ENCODE measurements at places on chromosomes 2 and 18. TPM values are rescaled to one million over a fixed set of nuclear protein-coding genes. Genes with fewer than 3 reads are reported as not detected.

DNA sequence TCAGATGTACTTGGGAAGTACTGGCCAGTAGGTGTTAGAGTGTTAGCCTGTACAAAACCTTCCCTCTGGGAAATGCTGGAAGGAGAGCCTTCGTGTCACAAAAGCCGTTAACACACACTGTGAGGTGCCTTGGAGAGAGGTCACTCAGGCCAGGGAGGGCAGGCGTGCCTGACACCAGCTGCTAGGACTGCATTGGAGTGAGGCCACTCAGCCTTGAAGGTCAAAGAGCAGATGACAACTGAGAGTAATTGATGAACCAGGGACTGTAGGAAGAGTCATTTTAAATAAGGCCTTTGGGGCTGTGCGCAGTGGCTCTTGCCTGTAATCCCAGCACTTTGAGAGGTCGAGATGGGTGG lies 45.4 kb downstream of the ASAP2 start:
- no peak for DNase-seq

DNA sequence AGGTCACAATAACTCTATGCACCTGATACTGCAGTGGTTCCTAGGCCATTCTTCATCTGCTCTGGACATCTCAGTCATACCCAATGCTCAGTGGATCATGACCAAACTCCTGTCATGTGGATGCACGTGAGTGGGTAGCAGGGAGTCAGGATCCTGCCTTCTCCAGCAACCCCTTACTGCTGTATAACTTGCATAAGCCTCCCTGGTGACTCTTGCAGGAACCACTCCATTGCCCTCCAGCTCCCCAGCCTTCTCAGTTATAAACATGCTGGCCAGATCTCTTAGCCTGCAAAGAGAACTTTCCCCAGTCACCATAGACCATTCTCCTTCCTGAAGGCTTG lies 98.6 kb upstream of the ZNF397 start:
- DNase-seq = no peak

DNA sequence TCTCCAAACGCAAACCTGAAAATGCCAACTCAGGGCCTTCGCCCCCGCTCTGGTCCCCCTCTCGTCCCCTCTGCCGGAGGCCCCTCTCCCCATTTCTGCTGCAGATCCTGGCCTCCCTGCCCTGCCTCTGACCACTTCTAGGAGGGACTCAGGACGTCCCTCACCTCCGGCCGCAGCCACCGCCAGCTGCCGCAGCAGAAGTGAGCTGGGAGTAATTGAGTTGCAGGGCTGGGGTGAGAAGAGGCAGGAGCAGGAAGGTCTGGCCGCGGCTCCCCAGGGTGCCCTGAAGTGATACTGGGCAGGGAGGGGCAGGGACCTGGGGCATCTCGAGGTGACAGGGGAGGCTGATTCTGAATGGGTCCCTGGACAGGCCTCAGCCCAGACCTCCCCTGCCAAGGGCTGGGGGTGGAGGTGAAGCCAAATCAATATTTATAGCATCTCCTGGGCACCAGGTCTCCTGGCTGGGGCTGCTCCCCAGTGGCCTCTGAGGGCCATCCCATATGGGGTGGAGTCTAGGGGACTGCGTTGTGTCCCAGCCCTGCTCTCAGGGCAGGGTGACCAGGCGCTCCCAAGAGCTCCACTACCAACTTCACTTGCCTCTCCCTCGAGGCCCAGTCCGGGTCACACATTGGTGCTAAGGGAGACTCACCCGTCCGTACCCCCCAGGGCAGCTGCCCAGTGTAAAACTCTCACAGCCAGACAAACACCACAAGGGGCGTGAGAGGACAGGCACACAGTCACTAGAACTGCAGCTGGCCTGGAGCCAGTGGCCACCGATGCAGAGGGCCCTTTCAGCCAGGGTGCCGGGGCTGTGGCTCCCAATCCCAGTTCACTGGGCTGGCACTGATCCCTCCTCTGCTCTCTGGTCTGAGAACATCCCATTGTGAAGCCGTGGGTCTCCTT lies 33.0 kb downstream of the KCNIP3 start:
- DNase-seq = no peak

DNA sequence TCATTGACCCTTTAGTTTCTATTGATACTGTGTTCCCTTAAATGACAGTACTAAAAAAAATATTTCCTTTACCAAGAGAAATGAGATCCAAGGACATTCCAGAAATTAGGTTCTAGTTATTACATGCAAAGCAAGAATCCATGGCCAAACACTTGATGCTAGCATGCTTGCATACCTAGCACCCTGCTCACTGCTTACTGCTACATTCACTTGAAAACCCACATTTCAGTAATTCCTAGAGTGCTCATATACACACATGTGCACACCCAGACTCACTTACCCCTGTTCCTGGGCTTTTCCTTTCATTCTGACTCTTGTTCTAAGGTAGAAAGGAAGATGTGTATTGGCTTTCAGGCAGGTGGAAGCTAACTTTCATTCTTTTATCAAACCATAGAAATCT lies 395.9 kb downstream of the THSD7B start:
- no peak for DNase-seq

GRCh38 chr18:36314754-36315153 lies 17.2 kb downstream of the FHOD3 start:
- no peak for DNase-seq

DNA sequence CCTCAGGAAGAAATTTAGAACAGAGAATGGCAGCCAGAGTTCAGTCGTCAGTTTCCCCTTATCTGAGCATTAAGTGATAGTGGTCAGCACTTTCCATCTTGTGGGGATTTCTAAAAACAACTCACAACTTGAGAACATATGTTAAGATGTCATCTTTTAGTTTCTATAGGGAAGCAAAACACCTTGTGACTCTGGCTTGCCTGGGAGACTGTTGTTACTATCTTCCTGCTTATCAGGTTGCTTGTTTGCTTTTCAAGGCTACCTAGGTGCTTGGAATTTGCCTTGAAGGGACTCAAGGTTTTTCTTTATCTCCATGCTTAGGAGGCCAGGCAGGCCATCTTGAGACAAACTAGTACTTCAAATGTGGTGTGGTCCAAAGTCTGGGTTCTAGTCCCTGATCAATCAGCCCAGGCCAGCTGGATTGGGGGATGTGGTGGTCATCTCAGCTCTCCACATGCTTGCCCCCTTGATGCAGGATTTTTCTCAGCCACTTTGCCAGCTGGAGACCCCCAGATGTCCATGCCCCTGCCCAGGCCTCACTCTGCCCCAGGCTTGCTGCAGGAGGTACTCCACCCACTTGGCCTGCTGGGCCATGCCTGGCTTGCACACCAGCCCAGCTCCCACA lies 125.9 kb downstream of the LYPD1 start:
- DNase-seq = no peak

The SMYD1 gene
- not detected for total RNA-seq

DNA sequence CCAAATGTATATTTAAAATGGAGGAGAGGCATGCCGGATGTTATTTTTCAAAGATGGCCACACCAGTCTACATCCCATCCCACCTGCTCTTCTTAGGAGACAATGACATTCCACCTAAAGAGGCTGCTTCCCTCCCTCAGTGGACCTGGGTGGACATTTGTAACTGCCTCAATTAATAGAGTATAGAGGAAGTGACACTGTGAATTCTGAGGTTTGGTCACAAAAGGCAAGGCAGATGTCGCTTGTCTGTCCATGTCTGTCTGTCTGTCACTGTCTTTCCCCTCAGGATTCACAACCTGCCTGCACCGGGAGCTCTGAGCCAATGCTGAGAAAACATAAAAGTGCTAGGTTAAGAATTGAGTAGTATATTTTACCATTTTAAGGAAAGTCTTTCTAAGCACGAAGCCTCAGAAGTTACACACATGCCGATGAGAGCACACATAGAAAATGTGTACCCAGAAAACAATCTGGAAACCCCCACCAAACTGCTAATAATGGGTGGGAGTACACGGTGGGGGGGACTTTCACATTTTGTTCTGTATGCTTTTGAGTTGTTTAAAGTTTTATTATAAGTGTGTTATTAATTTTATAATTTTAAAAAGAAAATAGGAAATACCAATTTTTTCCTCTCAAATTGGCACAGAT lies 21.0 kb downstream of the MIB1 start:
- no peak for DNase-seq

The TXNL1 gene
- total RNA-seq = 72.8 TPM

The OLA1 gene
- total RNA-seq = 104 TPM

DNA sequence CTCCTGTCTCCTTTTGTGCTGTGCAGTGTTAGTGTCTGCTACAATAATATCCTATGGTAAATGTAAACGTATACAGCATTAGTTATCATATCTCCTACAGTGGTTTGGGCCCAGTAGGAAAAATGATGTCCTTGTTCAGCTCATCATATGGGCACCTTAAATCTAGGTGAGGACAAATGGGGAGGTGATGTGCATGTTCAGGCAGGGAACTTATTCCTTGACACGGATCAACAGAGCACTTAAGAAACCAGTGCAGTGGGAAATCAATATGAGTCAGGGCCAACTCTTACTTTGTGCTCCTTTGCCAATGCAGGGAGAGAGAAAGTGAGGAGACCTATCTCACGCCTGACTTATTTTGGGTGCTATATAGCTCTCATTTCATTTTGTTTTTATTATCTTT lies 76.4 kb downstream of the KLHL14 start:
- DNase-seq = no peak

GRCh38 chr2:83528767-83529166 lies 930.3 kb downstream of the SUCLG1 start:
- no peak for DNase-seq

GRCh38 chr2:191746346-191747169 lies 68.6 kb downstream of the NABP1 start:
- no peak for DNase-seq

The CNOT11 gene
- 48.9 TPM for total RNA-seq

DNA sequence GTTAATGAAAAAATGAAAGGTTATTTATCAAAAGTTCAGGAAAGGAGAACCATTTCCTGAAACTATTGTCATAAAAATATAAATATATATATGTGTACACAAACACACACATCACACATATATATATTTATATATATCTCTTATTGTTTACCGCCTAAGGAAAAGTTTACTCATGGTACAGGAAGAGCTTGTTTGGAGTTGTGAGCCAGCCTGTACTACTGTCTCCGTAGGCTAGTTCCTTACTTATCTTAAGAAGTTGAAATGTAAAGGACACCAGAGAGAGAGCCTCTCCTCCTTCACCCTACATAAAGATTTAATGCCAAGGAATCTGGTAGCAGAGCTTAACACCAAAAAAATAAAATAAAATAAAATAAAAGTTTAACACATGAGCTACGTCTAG lies 19.6 kb downstream of the DSC1 start:
- no peak for DNase-seq

DNA sequence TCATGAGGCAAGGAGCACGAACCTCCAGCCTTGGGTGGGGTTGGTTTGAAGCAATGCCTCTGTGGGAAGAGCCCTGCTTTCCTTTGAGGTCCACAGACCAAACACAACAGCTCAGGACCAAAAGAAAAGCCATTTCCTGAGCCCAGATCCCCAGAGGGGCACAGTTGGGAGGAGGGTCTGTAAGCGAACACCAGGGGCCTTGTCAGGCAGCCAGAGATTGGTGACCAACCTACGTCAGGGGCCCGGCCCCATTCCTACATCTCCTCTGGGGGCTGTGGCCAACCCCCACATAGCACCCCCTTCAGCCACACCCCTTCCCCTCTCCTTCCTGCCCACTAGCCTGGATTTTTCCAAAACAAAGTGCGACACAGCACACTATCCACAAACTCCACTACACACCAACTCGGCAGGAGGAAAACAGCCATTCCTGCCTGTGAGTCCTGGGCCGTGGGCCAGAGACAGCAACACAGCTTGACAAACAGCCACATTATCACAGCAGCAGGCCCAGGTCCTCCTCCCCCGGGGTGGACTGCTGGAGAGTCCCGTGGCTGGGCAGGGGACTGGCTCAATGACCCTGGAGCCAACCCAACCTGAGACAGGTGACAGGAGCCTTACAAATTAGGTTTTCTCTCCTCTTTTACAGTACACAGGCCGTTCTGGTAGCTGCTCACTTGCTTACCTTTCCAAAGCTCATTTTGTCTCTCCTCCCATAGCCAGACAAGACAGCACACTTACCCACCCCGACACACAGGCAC lies 98.8 kb downstream of the TNS1 start:
- DNase-seq = no peak

- DNase-seq = no peak
Measured at GRCh38 chr2:123502931-123503330, 522.2 kb upstream of the CNTNAP5 start.

The TFPI gene
- 10.2 TPM for total RNA-seq

The FAM237A gene
- total RNA-seq = not detected

The SUCLG1 gene
- 52.4 TPM for total RNA-seq

- no peak for DNase-seq
Measured at GRCh38 chr18:11526675-11527074, 82.7 kb upstream of the SLC35G4 start.

DNA sequence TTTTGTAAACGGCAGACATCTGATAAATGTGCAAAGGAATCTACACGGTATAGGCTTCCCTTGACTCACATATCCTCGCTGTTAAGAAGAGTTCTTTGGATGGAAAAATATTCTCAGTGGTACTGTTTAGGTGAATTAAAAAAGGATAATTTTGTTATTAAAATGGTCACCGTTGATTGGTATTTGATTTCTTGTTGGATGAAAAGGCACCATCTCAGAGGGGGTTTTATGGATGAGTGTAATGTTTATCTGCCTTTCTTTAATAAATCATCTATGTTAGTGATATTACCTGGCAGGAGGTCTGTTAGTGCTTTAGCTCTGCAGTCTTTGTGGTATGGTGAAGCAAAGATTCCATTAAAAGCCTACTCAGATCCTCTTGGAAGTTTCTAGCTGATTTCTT lies 92.3 kb downstream of the MGAT5 start:
- no peak for DNase-seq

DNA sequence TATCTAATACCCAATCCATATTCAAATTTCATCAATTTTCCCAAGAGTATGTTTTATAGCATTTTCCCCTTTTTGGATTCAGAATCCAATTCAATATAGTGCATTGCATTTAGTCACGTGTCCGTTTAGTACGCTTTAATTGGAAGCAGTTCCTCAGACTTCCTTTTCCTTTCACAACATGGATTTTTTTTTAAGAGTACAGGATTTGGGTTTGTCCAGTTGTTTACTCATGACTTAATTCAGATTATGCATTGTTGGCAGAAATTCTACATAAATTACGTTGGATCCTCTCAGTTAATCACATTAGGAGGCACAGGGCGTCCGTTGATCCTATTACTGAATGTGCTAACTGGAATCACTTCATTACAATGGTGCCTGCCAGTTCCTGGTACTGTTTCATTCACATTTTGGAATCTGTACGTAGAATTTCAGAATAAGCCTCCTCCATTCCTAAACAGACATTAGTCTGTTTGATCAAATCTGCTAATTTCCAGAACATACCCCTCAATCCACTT lies 70.0 kb upstream of the ATIC start:
- no peak for DNase-seq

DNA sequence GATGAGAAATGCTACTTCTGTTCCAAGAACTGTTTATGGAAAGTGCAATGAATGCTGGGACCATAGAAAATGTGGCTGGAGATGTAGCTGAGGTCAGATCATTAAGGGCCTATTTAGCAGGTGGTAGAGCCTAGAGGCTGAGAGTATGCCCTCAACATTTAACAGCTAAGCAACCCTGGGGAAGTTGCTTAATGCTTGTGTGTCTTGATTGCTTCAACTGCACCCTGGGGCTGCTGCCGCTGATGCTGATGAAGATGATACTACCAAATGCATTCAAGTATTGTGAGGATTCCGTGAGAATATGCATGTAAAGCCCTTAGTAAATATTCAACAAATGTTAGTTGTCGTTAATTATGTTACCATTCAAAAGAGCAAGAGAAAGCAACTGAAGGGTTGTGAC lies 273.2 kb downstream of the BCL11A start:
- DNase-seq = no peak

All from WTC11 (cell line).